ENCODE measurements at places on chromosomes 2 and 18. TPM values are rescaled to one million over a fixed set of nuclear protein-coding genes. Genes with fewer than 3 reads are reported as not detected.
A peak's percentile ranks its signal among the peaks of the same experiment; 100 is the strongest.

DNA sequence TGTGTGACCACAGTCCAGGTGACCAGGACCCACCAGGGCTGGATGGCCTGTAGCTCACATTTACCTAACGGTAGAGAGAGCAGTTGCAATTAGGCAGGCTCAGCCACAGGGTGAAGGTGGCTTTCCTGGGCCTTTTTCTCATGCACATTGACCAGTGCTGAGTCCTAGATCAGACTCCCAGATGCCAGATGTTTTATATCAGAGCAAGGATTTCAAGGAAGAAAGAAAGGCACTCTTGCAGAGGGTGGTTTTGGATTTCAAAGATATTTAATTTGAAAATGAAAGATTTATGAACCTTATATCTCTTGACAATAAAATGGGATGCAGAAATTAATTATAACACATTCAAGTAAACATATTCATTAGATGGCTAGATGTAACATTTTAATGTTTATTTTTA lies 694.2 kb upstream of the GYPC start:
- no peak for DNase-seq

DNA sequence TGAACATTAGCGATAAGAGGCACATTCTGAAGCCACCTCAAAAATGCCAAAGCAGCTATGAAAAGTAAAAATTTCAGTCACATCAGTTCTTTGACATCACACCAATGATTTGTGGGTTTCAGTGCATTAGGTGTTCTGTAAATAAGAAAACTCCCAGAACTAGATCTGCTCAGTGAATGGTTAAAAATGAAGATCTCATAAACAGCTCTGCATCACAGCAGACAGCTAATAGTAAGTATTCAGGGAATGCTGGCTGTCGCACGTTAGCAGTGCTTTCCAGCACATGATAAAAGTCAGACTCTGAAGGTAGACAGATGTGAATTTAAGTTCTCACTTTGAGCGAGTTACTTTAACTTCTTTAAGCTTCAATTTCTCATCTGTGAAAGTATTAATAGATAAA lies 154.9 kb downstream of the SATB2 start:
- DNase-seq, result no peak

DNA sequence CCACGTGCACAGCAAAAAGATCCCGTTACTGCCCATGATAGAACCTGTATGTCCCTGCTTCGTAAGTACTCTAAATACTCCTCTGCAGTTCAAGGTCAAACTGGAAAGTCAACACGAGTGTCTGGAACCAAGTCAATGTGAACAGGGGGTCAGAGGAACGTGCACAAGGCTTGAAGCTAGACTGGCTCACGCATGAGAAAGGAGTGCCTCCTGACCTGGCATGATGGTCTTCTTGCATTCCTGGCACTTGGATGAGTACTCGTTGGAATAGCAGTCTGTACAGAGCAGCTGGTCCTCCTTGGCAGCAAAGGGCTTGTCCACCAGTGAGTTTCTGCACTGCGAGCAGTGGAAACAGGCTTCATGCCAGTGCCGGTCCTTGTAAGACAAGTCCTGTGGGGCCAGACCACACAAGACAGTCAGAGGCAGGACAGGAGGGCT lies 25.5 kb downstream of the FHL2 start:
- peak; percentile 41 for DNase-seq

- peak; percentile 5 for DNase-seq
These were observed 21.3 kb downstream of the SCN1A start for GRCh38 chr2:166106431-166107015.

- DNase-seq, result no peak
These were observed 70.8 kb downstream of the RTP5 start for GRCh38 chr2:241940329-241940728.

DNA sequence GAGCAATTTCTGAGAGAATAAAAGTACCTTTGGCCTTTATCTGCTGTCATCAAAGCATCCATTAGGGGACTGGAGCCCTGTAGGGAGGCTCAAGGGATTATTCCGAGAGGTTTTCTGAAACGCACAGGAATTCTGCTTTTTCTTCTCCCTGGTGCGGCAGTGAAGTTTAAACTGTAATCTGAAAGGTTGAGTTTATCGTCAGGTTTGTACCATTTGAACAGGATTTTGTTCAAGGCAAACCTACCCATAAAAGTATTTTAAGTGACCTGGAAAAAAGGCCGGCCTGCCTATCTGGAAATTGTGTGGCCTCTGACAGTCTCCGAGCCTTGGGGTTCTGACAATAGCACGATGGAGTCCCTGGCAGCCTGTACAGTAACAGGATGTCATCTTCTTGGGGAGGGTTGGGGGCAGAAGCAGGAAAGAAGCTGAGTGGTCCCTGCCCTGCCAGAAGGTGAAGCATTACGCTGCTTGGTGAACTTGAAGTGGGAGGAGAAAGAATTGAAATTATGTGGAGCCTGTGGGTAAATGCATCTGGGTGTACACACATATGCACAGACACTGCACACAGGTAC lies 272.0 kb downstream of the CYRIA start:
- no peak for DNase-seq

GRCh38 chr2:238095143-238095542 lies 5.0 kb upstream of the ESPNL start:
- no peak for DNase-seq

DNA sequence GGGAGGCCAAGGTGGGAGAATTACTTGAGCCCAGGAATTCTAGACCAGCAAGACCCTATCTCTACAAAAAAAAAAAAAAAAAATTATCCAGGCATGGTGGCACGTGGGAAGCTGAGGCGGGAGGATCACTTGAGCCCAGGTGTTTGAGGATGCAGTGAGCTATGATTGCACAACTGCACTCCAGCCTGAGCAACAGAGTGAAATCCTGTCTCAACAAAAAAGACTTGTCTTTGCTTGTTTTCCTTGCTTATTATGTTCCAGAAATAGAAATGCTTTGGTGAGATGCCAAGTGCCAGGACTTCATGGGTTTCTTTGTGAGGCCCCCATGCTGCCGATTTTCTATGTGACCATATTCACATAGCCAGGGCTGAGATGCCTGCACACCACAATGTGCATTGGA lies 9.0 kb downstream of the DCDC2C start:
- DNase-seq, result no peak

GRCh38 chr2:145729993-145730770 lies 1210.3 kb upstream of the ZEB2 start:
- no peak for DNase-seq

DNA sequence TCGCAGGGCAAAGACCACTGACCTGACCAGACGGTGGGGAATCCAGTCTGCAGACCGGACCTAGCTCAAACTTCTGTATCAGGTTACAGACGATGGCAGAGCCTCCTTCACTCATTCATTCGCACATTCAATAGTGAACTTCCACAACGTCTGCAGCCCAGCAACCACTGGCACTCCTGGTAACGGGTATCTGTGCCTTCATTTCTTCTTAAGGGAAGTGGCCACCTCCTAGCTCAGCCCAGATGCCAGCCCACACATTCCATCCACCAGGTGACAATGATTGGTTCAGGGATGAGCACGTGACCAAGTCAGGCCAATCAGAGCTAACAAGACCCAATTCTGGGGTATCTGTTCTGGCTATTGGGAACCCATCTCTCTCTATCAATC lies 15.9 kb upstream of the ARMC9 start:
- no peak for DNase-seq

DNA sequence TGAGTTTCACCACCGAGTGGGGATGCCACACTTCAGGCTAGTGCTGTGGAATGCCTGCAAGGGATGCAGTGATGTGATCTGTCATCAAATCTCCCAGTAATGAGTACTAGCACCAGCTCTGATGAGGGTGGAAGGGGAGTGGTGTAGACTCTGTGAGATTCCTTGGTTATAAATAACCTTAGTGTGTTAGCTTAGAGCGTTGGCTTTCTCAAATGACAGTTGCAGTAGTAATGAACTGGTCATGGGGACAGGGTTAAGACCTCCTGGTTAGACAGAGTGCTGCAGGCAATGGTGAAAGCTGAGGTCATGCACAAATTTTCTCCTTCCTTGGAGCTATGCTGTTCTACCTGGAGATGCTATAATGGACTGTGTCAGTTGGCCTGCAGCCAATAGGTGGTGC lies 1063.4 kb upstream of the CRIM1 start:
- no peak for DNase-seq

DNA sequence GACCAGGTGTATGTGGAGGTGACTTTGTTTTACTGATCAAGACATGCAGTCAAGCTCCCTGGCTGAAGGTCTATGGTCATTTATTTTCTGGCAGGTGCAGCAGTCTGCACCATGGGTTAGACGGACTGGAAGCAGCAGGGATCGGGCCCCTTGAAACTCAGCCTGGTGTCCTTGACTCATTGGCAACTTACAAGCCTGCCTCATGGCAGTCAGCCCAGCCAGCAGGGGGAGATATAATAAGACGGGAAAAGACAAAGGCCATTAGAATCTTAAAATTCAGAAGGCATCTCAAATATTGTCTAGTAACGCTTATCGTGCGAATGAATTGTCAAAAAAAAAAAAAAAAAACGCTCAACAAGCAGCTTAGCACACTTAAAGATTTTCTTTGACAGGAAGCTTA lies 308.2 kb downstream of the EN1 start:
- peak; percentile 8 for DNase-seq

- peak; percentile 48 for DNase-seq
These were observed 822 bp downstream of the UBE2E3 start for GRCh38 chr2:180980943-180981911.

DNA sequence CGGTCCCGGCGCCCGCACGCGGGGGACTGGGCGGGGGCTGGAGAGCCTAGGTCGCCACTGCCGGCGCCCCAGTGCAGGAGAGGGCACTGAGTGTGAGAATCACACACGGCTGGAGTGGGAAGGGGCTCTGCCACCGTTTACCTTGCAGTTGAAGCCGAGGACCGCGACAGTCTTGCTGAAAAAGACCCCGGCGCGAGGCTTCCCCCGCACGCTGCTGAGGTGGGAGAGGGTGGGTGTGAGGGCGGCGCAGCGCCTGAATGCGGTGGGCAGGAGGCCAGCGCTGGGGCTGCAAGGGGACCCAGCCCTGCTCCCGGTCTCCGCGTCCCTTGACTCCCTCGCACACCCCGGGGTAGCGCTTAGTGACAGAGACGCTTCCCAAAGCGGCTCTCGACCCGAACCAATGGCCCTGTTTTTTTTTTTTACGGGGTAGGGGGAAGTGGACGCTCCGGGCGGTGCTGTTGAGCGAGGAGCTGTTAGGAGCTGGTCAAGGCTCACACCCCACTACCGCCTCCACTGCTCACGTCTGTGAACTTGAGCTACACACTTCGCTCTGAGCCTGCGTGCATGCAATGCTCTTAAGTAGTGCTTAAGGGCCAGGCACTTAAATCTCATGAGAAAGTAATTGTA lies 794 bp downstream of the NOTO start:
- DNase-seq, result no peak

GRCh38 chr2:27128668-27129571 lies 5.3 kb downstream of the ABHD1 start:
- DNase-seq, result no peak

DNA sequence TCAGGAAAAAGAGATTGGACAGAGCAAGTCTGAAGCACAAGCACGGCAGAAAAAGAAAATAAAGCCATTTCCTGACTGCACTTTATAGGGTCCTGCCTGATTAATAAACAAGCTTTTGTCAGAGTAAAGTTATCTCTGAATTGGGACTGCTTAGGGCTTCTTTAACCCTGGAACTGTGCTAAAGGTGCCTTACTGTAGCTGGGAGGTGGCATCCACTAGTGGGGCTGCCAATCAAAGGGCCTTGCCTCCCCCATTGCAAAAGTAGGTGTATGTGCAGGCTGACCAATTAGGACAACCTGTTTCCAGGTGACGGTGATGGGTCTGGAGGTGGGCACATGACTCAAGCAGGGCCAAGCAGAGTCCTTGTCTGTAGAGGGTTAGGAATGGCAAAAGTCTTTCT lies 57.4 kb upstream of the RAPH1 start:
- DNase-seq, result no peak

DNA sequence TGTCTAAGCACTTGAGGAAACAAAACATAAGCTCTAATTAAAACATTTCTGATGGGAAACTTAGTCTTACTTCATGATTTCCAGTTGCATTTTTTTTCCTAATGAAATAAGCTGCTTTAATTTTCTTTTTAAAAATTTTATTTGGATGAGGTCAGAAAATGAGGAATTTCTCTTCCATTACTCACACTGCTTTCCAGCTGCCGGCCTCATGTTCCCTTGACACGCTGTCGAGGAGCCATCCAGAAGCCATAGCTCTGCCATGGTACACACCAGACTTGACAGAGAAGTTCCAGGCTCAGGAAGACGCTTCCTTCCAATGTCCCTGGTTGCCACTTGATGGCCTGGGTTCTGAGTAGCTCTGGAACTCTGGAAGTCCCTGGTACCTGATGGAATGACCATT lies 12.1 kb upstream of the MAPRE2 start:
- no peak for DNase-seq

GRCh38 chr2:180056367-180057118 lies 49.4 kb upstream of the CWC22 start:
- no peak for DNase-seq

DNA sequence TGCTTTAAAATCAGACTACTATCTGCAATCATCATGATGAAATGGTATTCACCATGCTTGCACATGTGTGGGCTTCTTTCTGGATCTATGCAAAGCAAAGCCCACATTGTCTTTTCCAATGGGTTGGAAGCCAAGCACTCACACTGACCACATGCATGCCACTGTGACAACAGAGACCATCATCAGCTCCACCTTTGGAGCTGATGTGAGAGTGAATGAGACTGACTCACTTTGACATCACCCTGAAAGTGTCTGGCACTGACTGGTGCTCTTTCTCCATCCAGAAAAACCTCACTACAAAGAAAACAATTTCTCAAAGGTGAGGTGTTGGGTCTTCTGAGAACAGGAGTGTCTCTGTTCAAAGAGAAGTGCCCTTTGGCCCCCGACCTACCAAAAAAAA lies 4.7 kb downstream of the MYO5B start:
- no peak for DNase-seq

GRCh38 chr18:31325051-31325450 lies 7.1 kb downstream of the DSG1 start:
- DNase-seq, result peak; percentile 63

DNA sequence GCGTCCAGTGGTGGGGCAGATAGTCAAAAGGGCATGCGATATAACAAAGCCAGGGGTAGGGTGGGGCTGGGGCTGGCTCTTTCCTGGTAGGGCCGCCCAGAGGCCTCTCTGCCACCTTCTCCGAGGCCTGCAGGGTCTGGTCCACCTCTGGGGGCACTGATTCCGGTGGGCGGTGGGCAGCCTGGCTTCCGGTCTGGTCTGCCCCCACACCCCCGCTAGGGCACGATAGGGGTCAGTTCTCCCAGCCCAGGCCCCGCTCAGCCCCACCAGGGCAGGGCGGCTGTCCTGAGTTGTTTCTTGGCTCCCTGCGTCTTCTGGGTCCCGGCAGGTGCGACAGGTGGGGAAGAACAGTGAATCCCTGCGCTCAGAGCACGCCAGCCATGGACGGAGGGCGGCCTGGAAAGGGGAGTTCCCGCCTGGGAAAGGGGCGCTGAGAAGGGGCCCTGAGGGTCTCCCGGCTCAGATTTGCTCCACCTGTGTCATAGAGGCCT lies 707 bp upstream of the ERFE start:
- no peak for DNase-seq

Gene WNT10A
- not detected for polyA plus RNA-seq

Gene GAL3ST2
- not detected for polyA plus RNA-seq

Gene METTL8
- polyA plus RNA-seq, result 17.7 TPM

Gene ZSCAN30
- 21.0 TPM for polyA plus RNA-seq

Gene PID1
- 29.6 TPM for polyA plus RNA-seq

Gene RGPD8
- polyA plus RNA-seq, result 2.4 TPM

Gene SLC9A4
- polyA plus RNA-seq, result not detected

Gene TCF23
- polyA plus RNA-seq, result 0.24 TPM

Gene MC4R
- polyA plus RNA-seq, result 0.29 TPM

Gene KIF3C
- 7.9 TPM for polyA plus RNA-seq

Gene TRIM43
- not detected for polyA plus RNA-seq
